ENCODE measurements at places on chromosomes 2 and 18.

DNA sequence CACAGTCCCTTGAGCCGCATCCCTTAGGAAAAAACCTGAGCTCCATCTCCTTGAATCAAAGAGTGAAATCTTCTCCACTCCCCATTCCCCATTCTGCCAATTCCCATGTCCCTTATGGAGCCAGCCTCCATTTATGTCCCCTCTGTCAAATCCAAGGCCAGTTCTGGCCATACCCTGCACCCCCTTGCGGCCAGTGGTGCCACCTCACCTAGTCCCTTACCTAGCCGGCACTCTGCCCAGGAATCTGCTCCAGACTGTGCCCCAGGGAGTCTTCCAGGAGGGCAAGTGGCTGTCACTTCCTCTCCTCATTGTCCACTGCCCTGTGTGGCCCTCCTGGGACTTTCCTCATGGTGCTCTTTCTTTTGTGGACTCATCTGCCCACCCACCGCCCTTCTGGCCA is 195.4 kb upstream of the RMP24 start:
- DNase-seq, result no peak

- DNase-seq, result no peak
Measured at GRCh38 chr2:207254591-207255464, 89.1 kb upstream of the KLF7 start.

DNA sequence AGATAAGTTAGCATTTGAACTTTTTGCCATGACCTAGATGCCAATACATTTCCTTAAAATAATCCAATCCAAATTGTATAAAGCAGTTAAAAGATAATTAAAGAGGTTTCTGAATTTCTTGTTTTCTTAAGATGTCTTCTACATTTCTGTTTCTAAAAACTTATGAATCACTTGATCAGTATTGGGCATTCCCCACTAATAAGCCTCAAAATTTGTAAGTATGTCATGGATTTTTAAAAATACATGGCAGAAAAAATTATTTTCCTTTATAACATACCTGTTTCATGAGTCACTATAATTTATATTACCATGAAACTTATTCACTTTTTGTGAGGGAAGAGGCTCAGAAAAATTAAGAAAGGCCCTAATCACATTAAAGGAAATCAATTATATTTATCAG is 90.3 kb upstream of the TFPI start:
- no peak for DNase-seq

DNA sequence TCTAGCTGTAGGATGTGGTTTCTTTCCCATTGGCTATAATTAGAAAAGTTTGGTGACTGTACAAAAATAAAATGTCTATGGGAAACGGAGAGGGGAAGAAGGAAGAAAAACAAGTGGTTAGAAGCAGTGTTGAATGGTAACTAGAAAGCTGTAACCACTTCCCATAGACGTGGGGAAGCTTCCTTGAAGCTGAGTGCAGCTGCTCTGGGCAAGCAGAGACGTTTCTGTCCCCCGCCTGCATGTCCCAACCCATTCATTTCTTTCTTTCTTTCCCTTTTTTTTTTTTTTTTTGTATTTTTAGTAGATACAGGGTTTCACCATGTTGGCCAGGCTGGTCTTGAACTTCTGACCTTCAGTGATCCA is 367.8 kb upstream of the HS6ST1 start:
- DNase-seq, result no peak

Data from NCI-H1417 (cell line).